ENCODE measurements at places on chromosomes 5 and 9.

DNA sequence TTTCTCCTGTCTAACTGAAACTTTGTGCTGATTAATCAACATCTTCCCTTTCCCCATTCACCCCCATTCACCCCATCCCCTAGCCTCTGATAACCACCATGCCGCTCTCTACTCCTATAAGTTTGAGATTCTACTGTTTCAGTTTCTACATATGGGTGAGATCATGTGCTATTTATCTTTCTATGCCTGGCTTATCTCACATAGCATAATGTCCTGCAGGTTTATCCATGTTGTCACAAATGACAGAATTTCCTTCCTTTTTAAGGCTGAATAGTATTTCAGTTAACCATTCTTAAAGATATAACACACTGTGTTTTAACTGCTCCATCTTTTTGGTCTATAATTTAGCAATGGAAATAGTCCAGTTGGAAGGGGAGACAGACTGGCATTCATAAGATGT is 205.1 kb downstream of the SNCAIP start:
- no peak for DNase-seq

- no peak for DNase-seq
Measured at GRCh38 chr5:137589185-137589584, 90.1 kb upstream of the SPOCK1 start.

- no peak for DNase-seq
Measured at GRCh38 chr5:152188251-152188650, 216.8 kb downstream of the NMUR2 start.

DNA sequence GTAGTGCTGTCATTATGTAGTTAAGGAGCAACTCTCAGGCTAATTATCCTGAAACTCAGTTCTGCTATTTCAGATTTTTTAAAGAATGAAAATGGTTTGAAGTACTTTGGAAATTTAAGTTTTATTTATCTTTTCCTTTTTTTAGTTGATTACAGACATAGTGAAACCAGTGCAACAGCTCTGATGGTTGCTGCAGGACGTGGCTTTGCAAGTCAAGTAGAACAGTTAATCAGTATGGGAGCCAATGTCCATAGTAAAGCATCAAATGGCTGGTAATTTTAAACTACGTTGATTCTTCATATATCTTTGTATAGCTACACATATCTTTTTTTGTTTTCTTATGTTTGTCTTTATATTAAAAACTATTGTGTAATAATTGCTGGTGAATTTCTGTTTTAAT is 34.9 kb downstream of the YTHDC2 start:
- no peak for DNase-seq

DNA sequence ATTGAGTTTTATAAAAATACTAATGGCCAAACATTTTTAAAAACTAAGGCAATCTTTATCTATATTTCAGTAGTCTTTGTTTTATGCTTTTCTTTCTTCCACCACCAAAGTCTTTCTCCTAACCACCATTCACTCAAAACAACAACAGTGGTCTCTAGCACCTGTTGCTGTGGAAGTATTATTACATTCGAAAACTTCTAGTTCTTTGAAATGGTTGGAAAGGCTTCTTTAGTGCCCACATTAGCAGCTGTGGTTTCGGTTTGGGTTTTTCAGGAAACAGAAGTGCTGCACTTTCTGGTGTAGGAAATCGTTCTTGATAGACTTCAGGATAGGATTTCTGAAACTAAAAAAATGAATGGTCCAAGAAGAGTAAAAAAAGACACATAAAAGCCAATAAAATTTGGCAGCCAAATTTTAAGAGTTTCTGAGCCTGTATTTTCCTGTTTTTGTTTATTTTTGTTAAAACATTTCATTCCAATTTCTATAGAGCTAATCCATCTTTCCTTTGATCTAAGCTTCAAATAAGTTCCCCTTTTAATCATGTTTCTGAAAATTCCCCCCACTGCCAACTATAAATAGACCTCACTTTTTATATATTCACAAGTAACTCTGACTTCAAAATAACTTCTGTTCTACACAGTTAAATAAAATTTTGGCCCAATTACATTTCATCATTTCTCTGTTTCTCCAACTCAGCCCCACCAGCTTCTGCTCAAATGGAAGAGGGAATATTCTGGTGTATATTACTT is 102.2 kb downstream of the DEPDC1B start:
- DNase-seq: no peak

- DNase-seq: no peak
Measured at GRCh38 chr5:884345-885126, 8.1 kb downstream of the BRD9 start.

Data from AG04450 (cell line).